Activated CD4-positive, alpha-beta memory T cell treated with anti-CD3 and anti-CD28 coated beads for 36 hours (primary cell): ENCODE measurements at places on chromosomes 16 and 17. TPM values are rescaled to one million over a fixed set of nuclear protein-coding genes. Genes with fewer than 3 reads are reported as not detected.

DNA sequence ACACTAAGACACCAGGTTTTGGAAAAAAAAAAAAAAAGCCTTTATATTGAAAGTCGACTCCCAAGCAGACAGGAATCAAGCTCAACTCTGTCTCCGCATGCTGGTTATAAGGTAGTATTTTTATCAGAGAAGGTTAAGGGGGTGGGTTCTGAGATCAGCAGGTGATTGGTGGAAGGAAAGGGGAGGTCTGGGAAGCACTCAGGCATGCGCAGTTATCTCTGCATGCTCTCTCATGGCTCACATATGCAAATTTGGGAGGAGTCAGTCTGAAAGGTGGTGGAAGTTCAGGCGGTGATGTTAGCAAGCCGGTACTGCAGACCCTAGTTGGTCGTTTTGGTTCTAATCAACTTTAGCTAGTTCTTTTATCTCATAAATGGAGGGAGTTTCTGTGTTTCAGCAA, 357.6 kb upstream of the C16orf82 start:
- H3K4me1 ChIP-seq, result no peaks in the 10 kb centered on the region
- H3K4me3 ChIP-seq, result no peak overlapping the region
- no peaks in the 10 kb centered on the region for H3K36me3 ChIP-seq
- no peak overlapping the region for H3K27ac ChIP-seq
- DNase-seq, result no peak
- H3K27me3 ChIP-seq, result peaks cover 3% of the 10 kb centered on the region

- peaks cover 22% of the 10 kb centered on the region for H3K27me3 ChIP-seq
- no peak overlapping the region for H3K4me3 ChIP-seq
- DNase-seq, result no peak
- no peak overlapping the region for H3K27ac ChIP-seq
- no peaks in the 10 kb centered on the region for H3K4me1 ChIP-seq
These were observed 36.8 kb upstream of the CBFA2T3 start for GRCh38 chr16:89013692-89014402.

DNA sequence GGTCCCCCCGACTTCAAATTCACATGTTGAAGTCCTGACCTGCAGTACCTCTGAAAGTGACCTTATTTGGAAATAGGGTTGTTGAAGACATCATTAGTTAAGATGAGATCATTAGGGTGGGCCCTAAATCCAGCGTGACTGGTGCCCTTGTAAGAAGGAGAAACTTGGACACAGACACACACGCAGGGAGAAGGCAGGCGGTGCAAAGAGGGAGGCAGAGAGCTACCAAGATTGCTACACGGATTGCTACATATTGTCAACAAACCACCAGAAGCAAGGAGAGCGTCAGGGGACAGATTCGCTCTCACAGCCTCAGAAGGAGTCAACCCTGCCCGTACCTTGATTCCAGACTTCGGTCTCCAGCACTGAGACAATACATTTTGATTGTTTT, 6.8 kb upstream of the WBP2 start:
- H3K27ac ChIP-seq, result no peak overlapping the region
- H3K36me3 ChIP-seq, result no peaks in the 10 kb centered on the region
- H3K27me3 ChIP-seq, result no peaks in the 10 kb centered on the region
- no peak overlapping the region for H3K4me3 ChIP-seq

- H3K27me3 ChIP-seq, result no peaks in the 10 kb centered on the region
- peaks cover 4% of the 10 kb centered on the region for H3K36me3 ChIP-seq
- H3K4me3 ChIP-seq, result no peak overlapping the region
These were observed 13.9 kb downstream of the SMURF2 start for GRCh38 chr17:64648234-64648633.

GRCh38 chr16:83802135-83802534, 5.6 kb upstream of the HSBP1 start:
- peaks cover 8% of the 10 kb centered on the region for H3K27me3 ChIP-seq
- H3K36me3 ChIP-seq, result no peaks in the 10 kb centered on the region
- no peak overlapping the region for H3K4me3 ChIP-seq
- no peak overlapping the region for H3K27ac ChIP-seq
- peaks cover 9% of the 10 kb centered on the region for H3K4me1 ChIP-seq

DNA sequence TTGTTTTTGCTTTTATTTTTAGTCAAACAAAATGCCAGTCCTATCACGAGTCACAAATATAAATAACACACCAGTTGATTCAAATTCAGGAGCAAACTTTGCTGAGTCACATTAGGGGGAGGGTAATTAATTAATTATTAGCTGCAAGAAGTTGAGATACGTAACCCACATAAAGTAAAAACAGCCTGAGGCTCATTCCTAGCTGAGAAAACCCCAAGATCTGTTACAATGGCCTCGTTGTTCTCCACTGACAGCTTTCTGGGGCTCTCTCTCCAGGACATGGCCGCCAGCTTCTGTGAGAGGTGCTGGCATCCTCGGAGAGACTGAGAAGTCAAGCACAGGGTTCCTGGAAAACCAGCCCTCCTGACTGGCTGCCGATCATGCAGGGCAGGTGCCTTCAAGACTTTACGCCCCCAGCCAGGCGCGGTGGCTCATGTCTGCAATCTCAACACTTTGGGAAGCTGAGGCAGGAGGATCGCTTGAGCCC, 11.1 kb downstream of the RAB40B start:
- H3K27me3 ChIP-seq, result no peaks in the 10 kb centered on the region
- no peak overlapping the region for H3K27ac ChIP-seq
- H3K4me3 ChIP-seq, result no peak overlapping the region

GRCh38 chr16:30615358-30616091, 5.3 kb upstream of the ZNF689 start:
- no peak overlapping the region for H3K27ac ChIP-seq
- peaks cover 1% of the 10 kb centered on the region for H3K4me1 ChIP-seq
- peak; percentile 91 for DNase-seq
- H3K36me3 ChIP-seq, result no peaks in the 10 kb centered on the region
- H3K27me3 ChIP-seq, result no peaks in the 10 kb centered on the region
- no peak overlapping the region for H3K4me3 ChIP-seq

GRCh38 chr16:47461598-47462266, 601 bp downstream of the PHKB start:
- peaks cover 13% of the 10 kb centered on the region for H3K36me3 ChIP-seq
- H3K4me3 ChIP-seq, result peak overlapping the region; percentile 93
- H3K4me1 ChIP-seq, result peaks cover 52% of the 10 kb centered on the region
- peak; percentile 22 for DNase-seq
- no peaks in the 10 kb centered on the region for H3K27me3 ChIP-seq

GRCh38 chr16:57151369-57151768, 34.5 kb downstream of the PSME3IP1 start:
- peaks cover 10% of the 10 kb centered on the region for H3K4me1 ChIP-seq
- DNase-seq, result no peak
- H3K27ac ChIP-seq, result no peak overlapping the region
- H3K36me3 ChIP-seq, result peaks cover 21% of the 10 kb centered on the region
- no peaks in the 10 kb centered on the region for H3K27me3 ChIP-seq

DNA sequence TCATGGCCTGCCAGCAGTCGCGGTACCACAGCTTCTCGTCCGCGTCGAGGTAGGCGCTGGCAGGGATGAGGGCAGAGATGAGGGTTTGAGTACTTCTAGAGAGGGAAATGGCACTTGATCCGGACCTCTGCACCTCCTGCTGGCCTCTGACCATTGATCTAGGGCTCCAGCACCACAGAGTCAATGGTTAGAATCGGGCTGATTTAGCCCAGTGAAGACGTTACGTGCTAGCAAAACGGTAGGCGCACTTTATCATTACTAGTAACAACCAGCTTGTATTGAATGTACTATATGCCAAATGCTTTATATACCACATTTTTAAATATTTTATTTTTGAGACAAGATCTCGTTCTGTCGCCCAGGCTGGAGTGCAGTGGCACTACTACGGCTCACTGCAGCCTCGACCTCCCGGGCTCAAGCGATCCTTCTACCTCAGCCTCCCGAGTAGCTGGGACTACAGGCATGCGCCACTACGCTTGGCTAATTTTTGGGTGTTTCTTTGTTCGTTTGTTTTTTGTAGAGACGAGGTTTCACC, 526 bp downstream of the TSNAXIP1 start:
- no peak for DNase-seq
- H3K36me3 ChIP-seq, result peaks cover 18% of the 10 kb centered on the region
- peak overlapping the region; percentile 23 for H3K27ac ChIP-seq

GRCh38 chr17:29645515-29646051, 22.9 kb upstream of the CORO6 start:
- peak overlapping the region; percentile 64 for H3K27ac ChIP-seq
- H3K27me3 ChIP-seq, result no peaks in the 10 kb centered on the region
- peak; percentile 26 for DNase-seq
- peaks cover 16% of the 10 kb centered on the region for H3K4me1 ChIP-seq
- peaks cover 16% of the 10 kb centered on the region for H3K36me3 ChIP-seq

- peaks cover 5% of the 10 kb centered on the region for H3K4me1 ChIP-seq
- no peaks in the 10 kb centered on the region for H3K27me3 ChIP-seq
- no peak overlapping the region for H3K27ac ChIP-seq
- H3K36me3 ChIP-seq, result no peaks in the 10 kb centered on the region
- no peak for DNase-seq
These were observed 14.0 kb upstream of the ATP2C2 start for GRCh38 chr16:84354306-84354705.

DNA sequence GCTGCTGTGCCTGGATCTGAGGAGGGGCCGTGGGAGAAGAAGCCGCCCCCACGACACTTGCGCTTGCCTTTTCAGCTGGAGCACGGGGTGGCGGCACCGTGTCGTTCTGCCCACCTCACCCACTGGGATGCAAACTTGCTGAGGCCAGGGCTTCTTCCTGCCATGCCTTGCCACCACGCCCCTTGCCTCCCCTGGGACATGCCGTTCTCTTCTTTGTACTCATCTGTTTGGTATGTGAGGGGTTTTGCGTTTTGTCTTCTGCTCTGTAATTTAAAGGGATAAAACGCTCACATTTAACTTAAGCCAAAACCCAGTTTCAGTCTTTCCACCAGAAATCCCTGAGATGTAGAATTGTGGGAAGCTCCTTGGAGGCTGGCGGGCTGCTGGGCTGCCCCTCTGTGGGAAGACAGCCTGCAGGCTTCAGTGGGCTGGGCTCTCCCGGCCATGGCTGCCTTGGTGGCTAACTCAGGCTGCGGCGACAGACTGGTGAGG, 180.2 kb downstream of the RPTOR start:
- no peak overlapping the region for H3K27ac ChIP-seq
- no peaks in the 10 kb centered on the region for H3K27me3 ChIP-seq

DNA sequence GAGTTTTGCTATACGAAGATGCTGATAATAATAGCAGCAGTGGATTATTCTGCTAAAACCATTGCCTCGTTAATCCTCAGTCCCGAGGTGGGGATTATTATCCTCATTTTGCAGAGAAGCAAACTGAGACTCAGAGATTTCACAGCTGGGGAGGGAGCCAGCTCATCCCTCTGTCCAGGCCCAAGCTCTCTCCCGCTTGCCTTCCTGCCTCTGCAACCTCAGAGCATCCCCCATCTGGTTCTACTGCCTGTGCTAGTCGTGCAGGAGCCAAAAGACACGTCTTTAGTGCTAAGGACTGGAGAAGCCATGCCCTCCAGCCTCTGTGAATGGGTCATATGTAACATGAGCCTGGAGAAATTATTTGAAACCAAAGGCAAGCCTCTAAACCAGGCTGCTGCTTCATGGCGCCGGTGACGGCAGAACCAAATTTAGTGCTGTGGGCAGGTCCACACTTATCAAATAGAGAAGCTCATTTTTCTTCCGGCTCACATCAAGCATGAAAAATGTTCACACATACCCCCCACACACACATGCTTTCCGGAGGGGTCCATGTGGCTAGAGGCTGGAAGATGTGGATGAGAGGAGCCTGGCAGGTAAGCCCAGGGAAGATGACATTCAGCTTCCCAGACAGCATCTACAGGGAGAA, 13.5 kb downstream of the MAPT start:
- peaks cover 4% of the 10 kb centered on the region for H3K27me3 ChIP-seq
- no peak overlapping the region for H3K4me3 ChIP-seq
- peak overlapping the region; percentile 64 for H3K27ac ChIP-seq
- DNase-seq, result no peak
- H3K36me3 ChIP-seq, result no peaks in the 10 kb centered on the region

DNA sequence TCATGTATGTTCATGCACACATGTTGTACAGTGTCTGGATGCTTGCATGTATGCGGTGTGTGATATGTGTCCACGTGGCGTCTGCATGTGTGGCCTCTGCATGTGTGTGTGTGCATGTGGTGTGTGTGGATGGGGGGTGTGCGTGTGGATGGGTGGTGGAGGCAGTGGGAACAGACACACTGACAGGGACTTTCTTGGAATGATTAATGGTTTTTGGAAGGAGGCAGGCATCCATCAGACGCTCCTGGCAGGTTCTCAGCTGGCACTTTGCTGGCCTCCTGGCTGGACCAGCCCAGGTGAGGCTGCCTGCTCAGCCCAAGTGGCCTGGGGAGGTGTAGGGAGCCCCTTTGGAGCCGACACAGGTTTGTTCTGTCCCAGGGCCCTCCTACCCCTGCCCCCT, 121.2 kb upstream of the CIBAR2 start:
- no peaks in the 10 kb centered on the region for H3K4me1 ChIP-seq
- peaks cover 17% of the 10 kb centered on the region for H3K27me3 ChIP-seq
- no peak overlapping the region for H3K27ac ChIP-seq
- no peaks in the 10 kb centered on the region for H3K36me3 ChIP-seq
- H3K4me3 ChIP-seq, result no peak overlapping the region

NATD1 gene
- 3.2 TPM for total RNA-seq

KIF2B gene
- not detected for total RNA-seq

CNGB1 gene
- not detected for total RNA-seq

CRHR1 gene
- not detected for total RNA-seq

CASKIN1 gene
- total RNA-seq, result 0.36 TPM

CRYBA1 gene
- not detected for total RNA-seq

KRTAP2-1 gene
- not detected for total RNA-seq

TOM1L1 gene
- 2.0 TPM for total RNA-seq

DPEP3 gene
- total RNA-seq, result not detected

MPP2 gene
- total RNA-seq, result 2.0 TPM
